Activated CD4-positive, alpha-beta memory T cell treated with anti-CD3 and anti-CD28 coated beads, Interleukin-2, amount 10 ng/mL, durations not matched to agents 7 days and 5 days (primary cell): ENCODE measurements at places on chromosomes 5 and 9. TPM values are rescaled to one million over a fixed set of nuclear protein-coding genes. Genes with fewer than 3 reads are reported as not detected.

DNA sequence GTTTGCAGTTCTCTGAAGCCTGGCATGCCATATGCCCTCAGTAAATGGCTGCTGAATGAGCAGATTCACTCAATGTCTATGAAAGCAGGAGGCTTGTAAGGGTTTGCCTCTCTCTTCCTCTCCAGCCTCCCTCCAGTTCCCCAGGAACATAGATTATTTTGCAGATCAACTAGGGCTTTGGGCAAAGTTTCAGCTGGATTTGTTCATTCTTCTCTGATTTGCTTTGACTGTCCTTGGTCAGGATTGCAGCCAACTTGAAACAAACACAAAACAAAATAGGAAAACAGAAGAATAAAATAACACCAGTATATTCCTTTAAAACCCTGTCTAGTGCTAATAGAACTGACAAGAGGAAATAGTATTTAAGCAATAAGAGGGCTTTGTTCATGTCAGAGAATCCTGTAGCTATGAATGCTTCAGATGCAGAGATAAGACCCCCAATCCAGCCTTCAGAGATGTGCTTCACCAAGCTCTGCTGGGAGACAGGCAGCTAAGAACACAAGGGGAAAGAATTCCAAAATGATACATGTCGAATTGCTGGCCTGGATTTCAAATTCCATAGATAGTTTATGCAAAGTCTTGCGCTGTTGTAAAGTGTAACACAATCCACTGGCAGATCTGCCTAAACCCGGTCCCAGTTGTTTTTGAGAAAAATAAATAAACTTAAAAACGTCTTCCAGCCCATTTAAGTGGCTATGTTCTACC, 174.3 kb downstream of the PAPPA start:
- no peaks in the 10 kb centered on the region for H3K36me3 ChIP-seq
- H3K27ac ChIP-seq: no peak overlapping the region
- no peak overlapping the region for H3K4me3 ChIP-seq
- H3K4me1 ChIP-seq: no peaks in the 10 kb centered on the region
- H3K27me3 ChIP-seq: no peaks in the 10 kb centered on the region
- no peak for DNase-seq

GRCh38 chr5:175870820-175871447, 444 bp upstream of the CPLX2 start:
- H3K4me1 ChIP-seq: peaks cover 6% of the 10 kb centered on the region
- no peak overlapping the region for H3K27ac ChIP-seq
- no peaks in the 10 kb centered on the region for H3K36me3 ChIP-seq
- H3K4me3 ChIP-seq: no peak overlapping the region
- DNase-seq: no peak

DNA sequence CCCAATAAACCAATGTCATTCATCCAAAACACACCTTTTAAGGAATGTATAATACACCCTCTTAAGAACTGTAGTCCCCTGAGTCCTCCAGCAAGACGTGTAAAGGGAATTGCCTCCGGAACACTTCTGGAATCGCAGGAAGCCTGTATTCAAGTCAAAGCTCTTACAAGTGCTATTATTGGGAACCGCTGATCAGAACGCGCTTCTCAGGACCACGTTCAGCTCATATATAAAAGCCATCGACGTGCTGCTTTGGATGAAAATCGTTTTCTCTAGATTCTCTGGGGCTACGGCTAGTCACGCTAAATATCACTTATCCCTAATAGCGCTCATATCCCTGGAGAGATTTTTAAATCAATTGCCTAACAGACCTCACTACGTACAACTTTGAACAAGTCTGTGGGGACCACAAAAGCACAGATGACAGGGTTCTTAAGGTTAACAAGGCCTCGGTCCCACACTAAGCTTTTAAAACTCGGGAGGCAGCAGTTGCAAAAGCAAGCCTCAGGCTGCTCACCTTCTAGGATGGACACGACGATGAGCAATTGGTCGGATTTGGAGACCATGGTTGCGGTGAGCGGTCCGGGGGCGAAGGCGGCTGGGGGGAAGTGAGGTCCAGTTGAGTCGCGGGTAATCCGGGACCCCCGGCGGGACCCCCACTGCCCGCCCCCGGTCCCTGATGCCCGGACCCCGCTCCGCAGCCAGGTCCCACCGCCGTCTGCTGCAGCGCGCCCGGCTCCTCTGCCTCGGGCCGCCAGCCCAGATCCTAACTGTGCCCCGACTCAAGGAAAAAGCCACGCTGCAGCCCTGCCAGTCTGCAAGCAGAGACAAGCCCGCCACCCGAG, 548 bp downstream of the CEP120 start:
- H3K27me3 ChIP-seq: no peaks in the 10 kb centered on the region
- DNase-seq: peak; percentile 32
- H3K4me1 ChIP-seq: peaks cover 24% of the 10 kb centered on the region
- no peak overlapping the region for H3K4me3 ChIP-seq
- no peak overlapping the region for H3K27ac ChIP-seq

DNA sequence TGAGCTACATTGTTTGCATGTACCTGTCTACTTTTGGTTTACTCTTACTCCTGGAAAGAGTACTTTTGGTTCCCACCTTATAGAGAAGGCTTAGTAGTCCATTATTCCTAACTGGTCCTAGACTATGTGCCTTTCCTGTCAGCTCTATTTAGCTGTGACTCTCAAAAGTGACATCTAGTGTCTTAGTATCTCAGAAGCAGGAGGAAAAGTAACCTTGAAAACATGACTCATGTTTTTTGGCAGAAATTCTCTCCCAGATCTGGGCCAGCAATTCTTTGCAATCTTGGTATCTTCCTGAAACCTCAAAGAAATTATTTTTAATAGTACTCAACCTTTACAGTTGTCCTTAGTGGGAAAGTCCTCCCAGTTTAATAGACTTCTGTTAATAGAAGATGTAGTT, 691.7 kb upstream of the SEMA6A start:
- H3K4me1 ChIP-seq: no peaks in the 10 kb centered on the region
- no peaks in the 10 kb centered on the region for H3K27me3 ChIP-seq
- H3K4me3 ChIP-seq: no peak overlapping the region
- no peak for DNase-seq
- no peaks in the 10 kb centered on the region for H3K36me3 ChIP-seq
- no peak overlapping the region for H3K27ac ChIP-seq

DNA sequence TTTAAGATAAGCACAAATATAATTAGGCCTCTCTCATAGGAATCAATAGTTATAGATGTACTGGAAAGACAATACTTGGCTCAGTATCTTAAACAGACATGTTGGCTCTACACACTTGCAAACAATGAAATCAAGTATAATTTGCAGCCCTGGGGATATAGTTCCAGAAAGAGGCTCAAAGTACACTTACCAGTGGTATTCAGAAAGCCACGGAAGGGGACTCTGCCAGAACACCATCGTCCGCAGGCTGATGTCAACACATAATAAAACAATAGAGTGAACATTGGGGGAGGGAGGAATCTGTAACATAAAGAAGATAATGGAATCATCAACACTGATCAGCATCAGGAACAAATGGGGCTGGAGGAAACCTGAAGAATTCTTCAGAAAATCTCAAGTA, 31.2 kb upstream of the EBF1 start:
- DNase-seq: no peak
- H3K27me3 ChIP-seq: peaks cover 24% of the 10 kb centered on the region
- no peak overlapping the region for H3K27ac ChIP-seq
- no peak overlapping the region for H3K4me3 ChIP-seq
- no peaks in the 10 kb centered on the region for H3K36me3 ChIP-seq

- H3K4me1 ChIP-seq: peaks cover 34% of the 10 kb centered on the region
- no peak for DNase-seq
- H3K27ac ChIP-seq: peak overlapping the region; percentile 13
- no peaks in the 10 kb centered on the region for H3K36me3 ChIP-seq
- H3K27me3 ChIP-seq: peaks cover 83% of the 10 kb centered on the region
- peak overlapping the region; percentile 47 for H3K4me3 ChIP-seq
Measured at GRCh38 chr9:34588671-34589635, 571 bp downstream of the CNTFR start.

DNA sequence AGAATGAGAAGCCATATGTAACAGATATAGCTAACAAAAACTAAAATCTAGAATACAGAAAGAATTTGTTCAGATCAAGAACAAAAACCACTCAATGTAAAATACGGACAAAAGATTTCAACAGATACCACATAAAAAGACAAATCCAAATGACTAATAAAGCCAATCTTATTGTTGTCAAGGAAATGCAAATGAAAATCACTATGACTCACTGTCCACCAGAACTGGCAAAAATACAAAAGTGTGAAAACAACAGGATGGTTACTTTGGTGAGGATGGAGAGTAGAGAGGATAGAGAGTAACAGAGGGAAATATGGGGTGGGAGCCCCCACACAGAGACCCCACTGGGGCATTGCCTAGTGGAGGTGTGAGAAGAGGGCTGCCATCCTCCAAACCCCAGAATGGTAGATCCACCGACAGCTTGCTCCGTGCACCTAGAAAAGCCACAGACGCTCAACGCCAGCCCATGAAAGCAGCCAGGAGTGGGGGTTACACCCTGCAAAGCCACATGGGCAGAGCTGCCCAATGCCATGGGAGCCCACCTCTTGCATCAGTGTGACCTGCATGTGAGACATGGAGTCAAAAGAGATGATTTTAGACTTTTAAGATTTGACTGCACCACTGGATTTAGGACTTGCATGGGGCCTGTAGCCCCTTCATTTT, 15.2 kb upstream of the RHOBTB3 start:
- no peak overlapping the region for H3K27ac ChIP-seq
- peaks cover 2% of the 10 kb centered on the region for H3K36me3 ChIP-seq
- H3K4me1 ChIP-seq: peaks cover 22% of the 10 kb centered on the region
- H3K27me3 ChIP-seq: peaks cover 24% of the 10 kb centered on the region
- DNase-seq: no peak

GRCh38 chr9:133263557-133263956, 11.4 kb downstream of the ABO start:
- H3K36me3 ChIP-seq: no peaks in the 10 kb centered on the region
- H3K4me3 ChIP-seq: no peak overlapping the region
- H3K4me1 ChIP-seq: no peaks in the 10 kb centered on the region
- no peak for DNase-seq

- H3K4me3 ChIP-seq: no peak overlapping the region
- H3K4me1 ChIP-seq: peaks cover 59% of the 10 kb centered on the region
- H3K36me3 ChIP-seq: peaks cover 41% of the 10 kb centered on the region
- no peak for DNase-seq
- H3K27ac ChIP-seq: no peak overlapping the region
Measured at GRCh38 chr5:95951916-95952315, 9.7 kb downstream of the ELL2 start.

DNA sequence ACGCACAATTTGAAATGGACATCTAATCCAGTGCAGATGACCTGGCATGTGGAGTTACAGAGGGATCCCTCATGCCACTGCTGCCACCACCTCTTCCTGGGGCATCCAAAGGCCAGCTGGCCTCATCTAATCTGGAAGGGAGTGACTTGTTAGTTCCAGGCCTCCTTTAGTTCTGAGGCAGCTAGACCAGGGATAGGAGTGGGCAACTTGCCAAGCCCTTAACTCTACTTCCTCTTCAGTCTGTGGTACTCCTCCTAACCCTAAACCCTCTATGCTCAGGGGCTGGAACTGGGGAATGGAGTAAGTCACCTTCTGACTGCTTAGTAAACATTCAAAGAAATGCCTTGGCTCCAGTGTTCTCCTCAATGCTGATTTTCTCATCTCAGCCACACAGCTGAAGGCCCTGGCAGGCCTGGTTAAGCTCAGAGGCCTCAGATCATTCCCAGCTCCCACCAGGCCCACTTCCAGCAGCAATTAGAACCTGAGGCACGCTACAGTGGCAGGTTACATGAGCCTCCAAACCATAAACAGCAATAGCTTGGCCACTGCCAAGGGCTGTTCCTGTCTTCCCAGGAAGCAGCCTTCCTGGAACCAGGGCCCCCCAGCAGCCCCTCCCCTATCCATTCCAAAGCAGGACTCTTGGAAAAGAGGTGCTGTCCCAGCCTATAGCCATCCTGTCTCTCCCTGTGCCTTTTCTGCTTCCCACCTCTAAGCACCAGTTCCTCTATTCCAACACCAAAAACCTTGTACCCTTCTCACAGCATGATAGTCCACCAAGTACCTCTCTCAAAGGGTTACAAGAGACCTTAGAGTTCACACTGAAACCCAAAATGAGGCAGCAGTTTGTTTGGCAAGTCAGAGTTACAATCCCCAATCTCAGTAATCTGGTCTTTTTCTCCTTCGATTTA, 2.0 kb downstream of the EIF4EBP3 start:
- H3K27ac ChIP-seq: peak overlapping the region; percentile 83
- H3K27me3 ChIP-seq: no peaks in the 10 kb centered on the region
- peaks cover 61% of the 10 kb centered on the region for H3K36me3 ChIP-seq
- no peak overlapping the region for H3K4me3 ChIP-seq
- H3K4me1 ChIP-seq: peaks cover 74% of the 10 kb centered on the region

GRCh38 chr9:36101916-36102741, 34.4 kb upstream of the GLIPR2 start:
- H3K36me3 ChIP-seq: no peaks in the 10 kb centered on the region
- H3K27ac ChIP-seq: no peak overlapping the region
- H3K4me3 ChIP-seq: no peak overlapping the region

DNA sequence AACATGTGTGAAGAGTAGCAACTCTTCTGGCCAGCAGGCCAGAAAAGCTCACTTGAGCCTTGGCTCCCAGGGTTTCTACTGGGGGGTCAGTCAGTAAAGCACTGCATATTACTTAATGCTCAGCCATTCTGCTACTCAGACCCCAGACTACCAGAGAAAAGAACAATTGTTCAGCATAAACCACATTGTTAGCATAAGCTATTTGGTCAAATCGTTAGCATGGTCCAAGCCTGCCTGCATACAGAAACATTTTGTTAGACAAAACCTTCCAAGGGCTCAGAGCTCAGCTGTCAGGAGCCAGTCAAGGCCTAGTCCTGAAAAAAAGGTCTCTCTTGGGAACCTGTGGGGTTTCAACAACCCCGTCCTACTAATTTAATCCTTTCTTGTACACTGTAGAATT, 449.3 kb downstream of the PRR16 start:
- H3K4me3 ChIP-seq: no peak overlapping the region
- H3K27ac ChIP-seq: no peak overlapping the region
- no peaks in the 10 kb centered on the region for H3K4me1 ChIP-seq

DNA sequence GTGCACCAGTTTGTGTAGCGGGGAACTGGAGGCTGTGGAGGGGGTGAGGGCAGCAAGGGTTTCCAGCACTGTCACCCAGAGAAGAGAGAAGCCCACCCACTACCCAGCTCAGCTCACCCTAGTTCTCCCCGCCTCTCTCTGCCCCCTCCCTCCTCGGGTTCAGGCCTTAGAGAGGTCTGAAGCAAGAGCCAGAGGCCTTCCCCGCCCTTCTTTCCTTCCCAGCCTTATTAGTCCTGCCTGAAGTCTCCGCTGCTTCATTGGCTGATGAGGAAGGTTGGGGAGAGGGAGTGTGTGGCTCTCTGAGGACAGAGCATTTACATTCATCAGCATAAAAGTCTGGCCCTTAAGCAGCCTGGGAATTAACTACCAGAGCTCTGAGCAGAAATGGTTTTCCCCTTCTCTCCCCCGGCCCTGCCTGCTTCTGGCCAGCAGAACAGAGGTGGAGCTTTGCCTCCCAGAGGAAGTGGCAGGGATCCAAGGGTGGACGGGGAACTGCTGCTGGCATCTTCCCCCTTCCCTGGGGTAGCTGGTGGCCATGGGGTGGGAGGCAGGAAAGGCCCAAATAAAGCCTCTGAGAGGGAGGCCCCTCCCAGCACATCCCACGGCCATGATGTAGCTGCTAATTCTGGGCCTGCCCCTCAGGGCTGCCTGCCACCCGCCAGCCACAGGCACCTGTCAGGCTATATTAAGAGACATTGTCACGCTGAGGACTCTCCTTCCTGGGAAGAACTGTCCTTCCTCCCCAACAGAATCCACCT, 4.1 kb downstream of the DNAJB5 start:
- no peaks in the 10 kb centered on the region for H3K36me3 ChIP-seq
- no peak overlapping the region for H3K4me3 ChIP-seq
- no peak overlapping the region for H3K27ac ChIP-seq
- H3K4me1 ChIP-seq: peaks cover 30% of the 10 kb centered on the region

OSTF1 gene
- total RNA-seq: 253 TPM

CCL19 gene
- not detected for total RNA-seq

CEL gene
- total RNA-seq: 1.1 TPM

WDR38 gene
- total RNA-seq: not detected
